T-helper 2 cell treated with Interferon-gamma antibody and Interleukin-4, amounts not matched to agents 5 μg/mL and 100 μg/mL, for 36 hours (primary cell): ENCODE measurements at places on chromosomes 3 and 15.
A peak's percentile ranks its signal among the peaks of the same experiment; 100 is the strongest.

DNA sequence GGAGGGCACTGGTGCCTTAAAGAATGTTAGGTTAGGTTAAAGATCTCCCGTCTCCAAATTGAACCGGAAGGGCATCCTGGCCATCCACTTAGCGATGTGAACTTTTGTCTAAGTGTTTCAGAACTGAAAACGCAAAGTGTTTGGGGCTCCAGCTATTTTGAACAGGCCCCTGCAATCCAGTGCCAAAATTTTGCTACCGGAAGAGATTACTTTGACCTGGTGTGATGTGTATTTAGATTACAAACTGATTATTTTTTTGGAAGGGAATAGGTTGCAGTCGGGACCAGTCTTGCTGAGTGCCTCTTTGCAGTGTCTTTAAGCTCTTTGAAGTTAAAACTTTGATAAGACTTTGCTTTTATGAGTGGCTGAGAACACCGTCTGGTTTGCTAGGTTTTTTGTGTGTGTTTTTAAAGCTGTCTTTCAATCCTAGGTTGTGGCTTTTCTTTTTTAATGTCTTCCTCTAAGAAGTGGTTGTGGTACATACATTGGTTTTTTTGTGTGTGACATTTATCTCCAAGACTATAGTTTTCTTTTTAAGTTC is 179.6 kb downstream of the OR4M2 start:
- DNase-seq = no peak

- no peak for DNase-seq
Measured at GRCh38 chr3:99167071-99167470, 265.6 kb upstream of the DCBLD2 start.

DNA sequence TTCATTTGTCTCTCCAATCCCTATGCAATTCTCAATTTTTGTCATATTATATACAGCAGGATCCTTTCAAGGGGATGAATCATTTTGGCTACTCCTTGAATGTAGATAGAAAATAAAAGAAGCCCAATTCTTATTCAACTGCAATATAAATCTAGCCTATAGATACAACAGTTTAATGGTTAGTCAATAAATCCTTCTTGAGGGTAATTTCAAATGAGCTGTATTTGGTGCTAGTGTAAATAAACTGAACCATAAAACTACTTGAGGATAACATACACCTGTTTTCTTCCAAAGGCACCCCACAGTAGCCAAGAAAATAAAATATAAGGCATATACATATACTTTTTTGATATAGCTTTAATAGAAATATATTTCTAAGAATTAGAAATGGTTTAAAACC is 830.3 kb downstream of the ROBO1 start:
- no peak for DNase-seq

DNA sequence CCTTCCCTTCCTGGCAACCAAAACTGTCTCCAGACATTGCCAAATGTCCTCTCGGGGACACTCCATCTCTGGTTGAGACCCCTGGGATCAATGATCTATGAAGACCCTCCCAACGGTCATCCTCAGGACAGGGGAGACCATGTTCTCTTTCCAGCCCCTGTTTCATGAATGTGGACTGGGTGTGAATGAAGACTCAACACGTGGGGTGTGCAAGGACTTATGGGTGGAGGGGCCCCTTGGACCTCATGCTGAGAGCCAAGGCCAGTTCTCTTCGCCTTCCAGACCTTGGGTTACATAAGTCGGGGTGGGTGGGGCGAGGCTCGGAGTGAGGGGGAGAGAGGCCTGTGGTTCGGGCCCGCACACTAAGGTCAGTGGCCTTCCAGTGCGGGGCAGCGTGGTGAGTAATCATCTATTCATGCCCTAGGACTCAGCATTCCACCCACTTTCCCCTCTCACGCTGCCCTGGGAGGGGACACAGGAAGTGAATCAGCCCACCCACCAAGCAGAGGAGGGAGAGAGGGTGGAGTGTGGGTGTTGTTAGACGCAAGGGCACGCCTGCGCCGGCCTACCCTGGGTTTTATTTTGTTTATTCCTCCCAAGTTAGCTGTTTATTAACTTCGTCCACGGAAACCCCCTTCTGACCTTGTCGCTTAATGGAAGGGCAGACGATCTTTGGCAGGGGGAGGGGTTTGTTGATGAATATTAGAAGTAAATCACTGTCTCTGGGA is 6.7 kb downstream of the PAQR5 start:
- no peak for DNase-seq

DNA sequence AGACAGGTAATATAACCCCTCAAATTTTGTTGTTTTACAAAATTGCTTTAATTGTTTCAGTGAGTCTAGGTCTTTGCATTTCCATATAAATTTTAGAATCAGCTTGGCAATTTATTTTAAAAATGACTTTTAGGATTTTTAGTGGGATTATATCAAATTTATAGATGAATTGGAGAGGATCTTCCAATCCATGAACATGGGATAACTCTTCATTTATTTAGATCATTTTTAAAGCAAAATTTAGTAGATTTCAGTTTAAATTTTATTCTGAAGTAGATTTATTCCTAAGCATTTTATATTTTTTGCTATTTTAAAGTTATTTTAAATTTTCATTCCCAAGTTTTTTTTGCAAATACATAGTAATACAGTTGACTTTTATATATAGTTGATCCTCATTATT is 58.1 kb upstream of the THSD4 start:
- no peak for DNase-seq

- DNase-seq = no peak
Measured at GRCh38 chr3:134373271-134374104, 759 bp downstream of the AMOTL2 start.

DNA sequence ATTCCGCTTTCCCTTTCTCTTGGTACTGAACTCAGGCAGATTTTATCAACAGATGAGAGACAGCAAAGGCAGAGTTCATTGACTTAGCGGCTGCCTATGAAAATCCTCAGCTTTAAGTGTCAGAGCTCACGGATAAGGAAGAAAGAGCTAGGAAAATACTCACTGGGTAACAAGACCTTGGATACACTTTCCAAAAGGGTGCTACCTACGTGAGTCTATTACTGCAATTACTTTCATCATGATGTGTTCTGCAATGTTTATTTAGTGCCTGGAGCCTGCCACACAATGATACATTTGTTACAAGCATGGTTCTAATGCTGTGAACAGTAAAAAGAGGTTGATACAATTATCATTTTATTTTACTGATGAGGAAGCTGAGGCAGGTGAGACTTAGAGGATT is 177.5 kb downstream of the GRM7 start:
- no peak for DNase-seq

GRCh38 chr15:81530271-81530691 is 156.3 kb upstream of the TMC3 start:
- DNase-seq = no peak

DNA sequence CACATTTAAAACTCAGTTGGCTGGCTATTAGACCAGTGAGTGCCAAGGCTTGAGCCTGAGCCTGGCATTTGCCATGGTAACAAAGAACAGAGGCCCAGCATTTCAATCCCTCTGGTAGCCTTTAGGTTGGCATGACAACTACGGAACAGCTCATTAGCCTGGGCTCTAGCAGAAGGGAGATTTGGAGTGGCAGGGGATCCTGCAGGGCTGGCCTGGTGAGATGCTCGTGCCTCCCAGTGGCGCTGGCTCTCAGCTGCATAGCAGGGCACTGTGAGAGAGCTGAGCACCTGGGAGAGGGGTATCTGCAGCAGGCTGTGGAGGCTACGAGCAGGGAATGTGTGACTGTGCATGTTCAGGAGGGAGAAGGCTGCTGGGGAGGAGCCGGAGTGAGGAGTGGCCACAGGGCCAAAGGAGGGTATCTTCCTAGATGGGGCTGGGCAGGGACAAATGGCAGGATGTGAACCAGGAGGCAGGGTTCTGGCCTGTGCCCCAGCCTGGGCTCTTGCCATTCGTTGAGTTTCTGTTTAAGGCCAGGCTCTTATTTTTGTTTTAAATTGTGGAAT is 5.6 kb upstream of the ABTB1 start:
- DNase-seq = no peak

- no peak for DNase-seq
Measured at GRCh38 chr3:13822871-13823585, 56.8 kb downstream of the WNT7A start.

DNA sequence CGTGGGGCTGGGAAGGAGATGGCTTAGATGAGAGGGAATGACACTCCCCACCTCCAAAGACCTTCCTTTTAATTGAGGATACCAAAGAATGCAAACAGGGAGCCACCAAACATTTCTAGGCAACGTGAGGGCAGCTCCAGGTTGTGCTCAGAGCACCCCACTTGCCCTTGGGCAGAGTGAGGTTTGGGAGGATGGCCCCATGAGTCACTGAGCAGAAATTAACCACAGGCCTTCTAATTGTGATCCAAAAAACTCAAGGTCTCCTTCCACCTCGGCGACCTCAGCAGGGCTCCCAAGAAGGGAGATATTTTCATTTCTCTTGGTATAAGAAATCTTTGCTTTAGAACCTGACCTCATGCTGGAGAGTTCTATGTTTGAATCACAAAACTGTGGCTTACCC is 305.0 kb upstream of the TPM1 start:
- DNase-seq = no peak

GRCh38 chr3:79233431-79234060 is 534.3 kb downstream of the ROBO1 start:
- no peak for DNase-seq

GRCh38 chr15:29379647-29380046 is 110.0 kb upstream of the NSMCE3 start:
- no peak for DNase-seq

- DNase-seq = no peak
Measured at GRCh38 chr3:107970993-107971580, 119.7 kb downstream of the CD47 start.

GRCh38 chr3:183182732-183183610 is 20.4 kb upstream of the LAMP3 start:
- DNase-seq = no peak

DNA sequence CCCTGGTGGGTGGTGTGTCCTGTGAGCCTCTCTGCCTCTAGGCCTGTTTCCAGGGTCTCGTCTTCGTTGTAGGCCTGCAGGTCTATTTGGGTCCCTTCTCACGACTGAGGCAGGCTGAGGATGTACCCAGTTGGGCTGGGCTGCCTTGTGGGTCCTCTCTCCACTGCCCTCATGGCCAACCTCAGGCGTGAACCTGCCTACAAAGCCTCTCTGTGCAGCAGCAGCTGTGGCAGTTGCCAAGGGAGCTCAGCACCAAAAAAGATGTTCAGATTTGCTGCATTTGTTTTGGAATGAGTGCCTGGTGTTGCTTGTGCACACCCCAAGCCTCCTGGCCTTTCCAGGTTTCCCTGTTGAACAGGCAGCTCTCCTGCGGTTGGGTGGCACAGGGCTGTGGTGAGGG is 13.4 kb downstream of the KLF13 start:
- DNase-seq = no peak

- no peak for DNase-seq
Measured at GRCh38 chr3:94875149-94875548, 812.3 kb downstream of the NSUN3 start.

- DNase-seq = no peak
Measured at GRCh38 chr15:39243396-39243795, 337.5 kb upstream of the THBS1 start.

GRCh38 chr3:143081844-143082778 is 37.5 kb upstream of the CHST2 start:
- no peak for DNase-seq

- no peak for DNase-seq
Measured at GRCh38 chr3:73298243-73299183, 237.1 kb downstream of the EBLN2 start.

DNA sequence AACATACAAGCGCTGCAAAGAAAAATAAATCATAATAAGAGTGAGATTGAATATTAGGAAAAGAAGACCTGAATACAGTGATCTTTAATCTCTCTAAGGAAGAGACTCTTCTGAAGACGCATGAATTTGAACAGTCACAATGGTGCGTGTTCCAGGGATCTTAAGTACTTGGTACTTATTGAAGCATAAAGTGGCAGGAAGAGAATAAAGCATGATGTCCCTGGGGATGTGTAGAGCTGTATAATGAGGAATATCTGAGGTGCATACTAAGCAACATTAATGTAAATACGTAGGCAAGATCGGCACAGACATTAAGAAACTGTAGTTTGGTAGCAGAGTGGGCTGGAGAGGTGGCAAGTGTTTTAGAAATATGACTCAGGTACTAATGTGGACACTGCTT is 246.2 kb upstream of the MCTP2 start:
- DNase-seq = no peak

DNA sequence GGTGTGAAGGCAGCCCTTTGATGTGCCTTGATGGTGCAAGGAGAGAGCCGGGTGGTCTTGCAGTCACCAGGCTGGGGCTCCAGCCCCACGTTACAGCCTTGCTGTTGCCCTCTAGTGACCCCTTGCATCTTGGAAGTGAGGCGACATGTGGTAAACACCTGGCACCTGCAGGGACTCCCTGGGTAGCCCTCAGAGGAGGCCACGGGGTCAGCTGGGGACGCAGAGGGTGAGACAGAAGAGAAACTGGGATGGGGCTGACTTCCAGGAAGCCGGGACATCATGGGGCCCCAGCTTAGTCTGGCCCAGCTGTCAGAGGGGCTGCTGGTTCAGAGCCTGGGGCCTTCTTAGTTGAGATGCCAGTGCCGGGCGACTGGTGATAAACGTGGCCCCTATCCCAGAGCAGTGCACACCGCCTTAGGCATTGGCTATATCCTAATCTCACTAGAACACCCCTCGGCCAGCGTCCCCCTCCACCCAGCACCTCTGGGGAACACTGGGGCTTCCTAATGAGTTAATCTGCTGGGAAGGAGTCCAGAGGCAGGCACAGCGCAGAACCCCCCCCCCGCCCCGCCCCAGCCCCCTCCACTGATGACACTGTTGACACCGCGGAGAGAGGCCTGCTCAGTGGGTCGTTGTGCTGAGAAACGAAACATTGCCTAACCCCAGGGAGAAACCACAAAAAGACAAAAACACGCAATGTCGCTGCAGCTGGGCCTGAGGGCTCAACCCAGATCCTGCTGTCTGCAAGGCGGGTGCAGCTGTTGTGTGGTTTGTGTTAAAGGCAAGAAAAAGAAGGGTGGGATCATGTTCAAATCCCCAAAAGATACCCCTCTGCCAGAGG is 60.5 kb upstream of the KLF13 start:
- peak; percentile 71 for DNase-seq

DNA sequence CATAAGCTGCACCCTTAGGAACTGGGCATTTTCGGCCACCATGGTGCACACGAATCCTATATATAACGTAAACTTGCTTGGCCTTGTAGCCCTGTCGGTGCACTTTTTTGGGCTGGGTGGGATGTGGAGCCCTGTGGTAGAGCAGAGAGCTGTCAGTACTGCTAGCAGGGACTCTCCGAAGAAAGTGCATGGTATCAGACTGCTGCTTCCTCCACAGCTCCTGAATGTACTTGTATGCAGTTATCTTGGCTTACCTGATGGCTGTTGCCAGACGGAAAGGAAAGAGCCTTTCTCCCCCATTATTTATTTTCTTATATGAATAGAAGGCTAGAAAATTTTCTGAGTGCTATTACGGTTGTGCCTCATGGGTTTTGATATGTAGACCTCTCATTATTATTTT is 8.4 kb downstream of the GALK2 start:
- no peak for DNase-seq

GRCh38 chr15:92906563-92907081 is 6.5 kb downstream of the CHD2 start:
- peak; percentile 67 for DNase-seq

- DNase-seq = no peak
Measured at GRCh38 chr3:40312661-40313226, 3.2 kb downstream of the EIF1B start.

GRCh38 chr3:191435981-191436380 is 25.0 kb upstream of the PYDC2 start:
- no peak for DNase-seq

GRCh38 chr3:14698601-14699244 is 23.8 kb downstream of the C3orf20 start:
- DNase-seq = no peak

- DNase-seq = no peak
Measured at GRCh38 chr3:139894643-139894989, 40.4 kb upstream of the CLSTN2 start.

GRCh38 chr3:130907500-130907899 is 13.6 kb downstream of the ATP2C1 start:
- DNase-seq = no peak
